ENCODE measurements at places on chromosomes 11 and 22.

GRCh38 chr11:56558574-56558973 lies 15.5 kb upstream of the OR5M11 start:
- DNase-seq = no peak

- no peak for DNase-seq
Measured at GRCh38 chr11:103406357-103406756, 297.1 kb downstream of the DYNC2H1 start.

DNA sequence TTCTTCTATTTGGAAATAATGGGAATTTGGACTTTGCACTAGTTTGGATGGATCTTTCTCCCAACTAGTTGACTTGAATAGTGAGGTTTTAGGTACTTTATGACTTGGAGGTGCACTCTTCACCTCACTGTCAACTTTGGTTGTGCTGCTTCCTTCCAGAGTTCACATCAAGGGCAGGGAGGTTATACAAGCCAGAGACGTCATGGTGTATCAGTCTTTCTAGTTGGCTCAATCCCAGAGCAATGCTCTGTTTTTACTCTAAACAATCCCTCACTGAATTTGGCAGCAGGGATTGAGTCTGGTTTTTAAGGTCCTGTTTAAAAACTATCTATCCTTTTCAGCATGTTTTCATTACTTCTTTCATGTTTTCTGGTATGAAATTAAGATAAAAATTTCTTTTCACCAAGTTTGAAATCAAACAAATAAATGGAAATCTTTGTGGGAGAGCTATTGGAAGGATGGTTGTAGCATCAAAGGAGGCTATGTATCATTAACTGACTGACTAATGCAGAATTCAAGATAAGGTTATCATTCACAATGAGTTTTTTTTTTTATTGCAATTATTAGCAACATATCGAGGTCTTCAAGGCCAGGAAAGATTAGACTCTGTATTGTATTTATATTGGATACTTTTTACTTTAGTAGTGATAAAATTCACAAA lies 28.0 kb upstream of the ZBED5 start:
- no peak for DNase-seq

- no peak for DNase-seq
Measured at GRCh38 chr11:8375932-8376331, 112.3 kb upstream of the LMO1 start.

DNA sequence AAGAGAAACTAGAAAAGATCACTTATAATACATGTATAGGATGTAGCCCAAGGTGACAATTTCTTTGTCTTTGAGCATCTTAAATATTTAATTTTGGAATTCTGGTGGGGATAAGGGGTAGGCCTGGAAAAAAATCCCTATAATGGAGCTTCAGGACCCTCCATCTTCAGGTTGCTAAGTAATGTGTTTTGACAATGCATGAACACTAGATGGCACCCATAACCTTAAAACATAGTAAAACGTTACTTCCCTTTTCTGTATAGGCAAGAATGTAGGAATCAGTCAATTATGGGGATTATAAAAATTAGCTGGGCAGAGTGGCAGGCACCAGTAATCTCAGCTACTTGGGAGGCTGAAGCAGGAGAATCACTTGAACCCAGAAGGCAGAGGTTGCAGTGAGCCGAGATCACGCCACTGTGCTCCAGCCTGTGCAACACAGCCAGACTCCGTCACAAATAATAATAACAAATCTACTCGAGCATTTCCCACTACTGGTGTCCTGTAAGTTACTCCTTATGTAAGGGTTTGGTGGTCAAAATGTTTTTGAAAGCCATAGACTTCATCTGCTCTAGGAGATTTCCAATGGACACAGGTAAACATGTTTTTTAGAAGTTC lies 541.9 kb upstream of the CCDC90B start:
- DNase-seq = peak; percentile 15
